T-helper 2 cell treated with Interferon-gamma antibody and Interleukin-4, amounts not matched to agents 5 μg/mL and 100 μg/mL, for 36 hours (primary cell): ENCODE measurements at places on chromosomes 16 and 17.

DNA sequence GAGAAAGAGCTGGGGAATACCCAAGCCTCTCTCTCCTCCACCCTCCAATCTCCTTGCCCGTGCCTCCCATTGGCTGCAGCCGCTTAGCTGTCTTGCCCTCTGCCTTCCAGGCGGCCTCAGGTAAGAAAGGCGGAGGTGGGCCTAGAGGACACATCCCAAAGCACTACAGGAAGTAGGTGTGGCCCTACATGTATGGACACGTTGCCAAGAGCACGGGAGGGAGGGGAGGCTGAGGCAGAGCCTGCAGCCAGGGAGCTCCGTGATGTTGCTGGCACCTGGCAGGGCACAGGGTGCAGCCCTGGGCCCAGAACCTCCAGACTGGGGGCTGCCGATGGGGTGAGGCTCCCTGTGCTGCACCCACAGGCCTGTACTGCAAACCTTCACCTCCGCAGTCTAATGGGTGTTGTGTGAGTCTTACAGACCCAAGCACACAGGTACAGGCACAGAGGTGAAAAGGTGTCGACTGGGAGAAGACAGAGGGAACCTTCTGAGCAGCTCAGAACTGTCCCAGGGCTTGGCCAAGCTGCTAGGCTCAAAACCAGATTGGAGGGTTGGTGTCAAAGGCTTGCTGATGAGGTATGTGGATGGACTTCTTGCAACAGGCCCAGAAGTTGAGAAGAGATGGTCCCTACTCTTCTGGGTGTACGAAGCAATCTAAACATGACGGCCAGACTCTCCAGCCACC, 23.5 kb upstream of the FOXK2 start:
- DNase-seq = no peak

- DNase-seq = no peak
Measured at GRCh38 chr17:82808921-82809905, 30.6 kb downstream of the ZNF750 start.

GRCh38 chr17:58184986-58185761, 7.4 kb upstream of the EPX start:
- DNase-seq = no peak

GRCh38 chr17:69406941-69407340, 7.6 kb upstream of the MAP2K6 start:
- no peak for DNase-seq

- DNase-seq = peak; percentile 25
Measured at GRCh38 chr17:77385750-77386501, 245.2 kb downstream of the SEC14L1 start.

GRCh38 chr17:43745541-43745940, 13.1 kb downstream of the SOST start:
- DNase-seq = no peak

DNA sequence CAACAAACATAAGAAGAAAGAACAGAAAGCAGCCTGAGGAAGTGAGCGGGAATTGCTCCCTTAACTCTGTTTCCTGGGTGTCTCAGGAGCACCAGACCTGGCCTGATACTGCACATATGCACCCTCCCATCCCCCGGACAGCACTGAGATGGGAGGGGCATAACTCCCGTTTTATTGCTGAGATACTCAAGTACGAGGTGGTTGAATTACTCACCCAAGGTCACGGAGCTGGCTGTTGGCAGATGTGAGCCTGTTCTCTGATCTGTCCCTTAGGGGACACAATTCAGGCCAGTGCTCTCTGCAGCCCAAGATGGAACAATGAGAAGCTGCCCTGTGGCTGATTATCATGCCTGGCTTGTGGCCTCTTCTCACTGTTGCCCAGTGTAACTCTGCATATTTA, 9.1 kb upstream of the MED9 start:
- DNase-seq = no peak

DNA sequence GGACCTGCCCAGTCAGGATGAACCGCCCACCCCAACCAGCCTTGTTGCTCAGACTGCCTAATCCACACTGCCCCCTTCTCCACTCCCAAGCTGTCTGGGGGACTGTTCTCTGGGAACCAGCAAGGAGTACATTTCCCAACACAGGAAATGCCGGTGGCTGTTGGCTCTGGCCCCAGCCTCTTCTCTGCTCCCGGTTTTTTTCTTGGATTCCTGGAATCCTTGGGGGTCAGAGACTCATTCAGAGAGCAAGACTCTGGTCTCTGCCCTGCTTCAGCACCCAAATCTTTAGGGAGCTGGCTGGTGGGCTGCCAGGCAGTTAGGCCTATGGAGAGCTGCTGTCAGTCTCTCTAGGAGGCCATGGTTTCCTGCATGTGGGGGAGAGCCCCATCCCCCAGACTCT, 10.8 kb upstream of the MTMR4 start:
- DNase-seq = no peak

- DNase-seq = no peak
Measured at GRCh38 chr16:72590151-72590937, 418.4 kb upstream of the PMFBP1 start.

DNA sequence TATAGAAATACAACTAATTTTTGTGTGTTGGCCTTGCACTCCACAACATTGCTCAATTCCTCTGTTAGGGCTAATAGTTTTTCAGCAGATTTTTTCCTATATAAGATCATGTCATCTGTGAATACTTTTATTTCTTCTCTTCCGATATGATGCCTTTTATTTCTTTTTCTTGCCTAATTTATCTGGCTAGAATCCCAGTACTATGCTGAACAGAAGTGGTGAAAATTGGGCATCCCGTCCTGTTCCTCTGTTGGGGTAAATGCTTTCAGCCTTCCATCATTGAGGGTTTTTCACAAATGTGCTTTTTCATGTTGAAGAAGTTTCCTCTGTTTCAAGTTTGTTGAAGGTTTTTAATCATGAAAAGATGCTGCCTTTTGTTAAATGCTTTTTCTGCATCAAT, 22.7 kb upstream of the TNFRSF13B start:
- DNase-seq = no peak

DNA sequence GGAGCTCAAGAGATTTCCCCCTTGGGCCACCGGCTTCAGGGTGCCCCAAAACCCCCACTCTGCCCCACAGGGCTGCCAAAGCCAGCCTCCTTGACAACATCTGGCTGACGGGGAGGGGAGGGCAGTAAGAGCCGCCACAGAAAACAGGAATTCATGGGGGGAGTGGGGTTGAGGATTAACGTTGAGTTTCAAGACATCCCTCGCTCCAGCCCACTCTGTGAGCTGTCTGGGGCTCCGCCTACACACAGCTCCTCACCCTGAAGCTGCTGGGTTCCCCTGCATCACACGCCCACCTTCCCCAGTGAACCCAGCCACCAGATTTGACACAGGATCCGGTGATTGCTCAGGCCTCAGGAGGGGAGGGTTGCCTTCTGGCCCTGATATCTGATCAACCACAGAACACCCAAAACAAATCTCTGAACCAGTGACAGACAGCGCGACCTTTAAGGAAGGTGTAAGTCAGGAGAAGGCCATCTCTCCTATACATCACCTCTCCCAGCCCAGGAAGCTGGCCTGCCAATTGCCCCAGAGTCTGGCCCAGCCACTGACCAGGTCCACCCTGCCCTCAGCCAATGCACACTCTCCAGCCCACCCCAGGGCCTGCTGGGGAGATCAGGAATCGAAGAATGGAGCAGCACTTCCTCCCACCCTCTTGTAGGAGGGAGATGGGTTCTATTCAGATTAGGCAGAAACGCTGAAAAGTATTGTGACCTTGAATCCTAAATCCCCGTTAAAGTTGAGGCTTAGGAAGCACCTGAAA, 132.1 kb downstream of the CLEC16A start:
- peak; percentile 93 for DNase-seq

- no peak for DNase-seq
Measured at GRCh38 chr16:53605831-53606400, 97.7 kb downstream of the RPGRIP1L start.

GRCh38 chr17:35448214-35448898, at the start of gene SLFN13:
Gene SLFN13, minus strand, starts transcription at chr17:35448766. Its CDS starts 3,086 bp downstream, at chr17:35445680.
- DNase-seq = peak; percentile 97
